ENCODE measurements at places on chromosomes 3 and 15.
A peak's percentile ranks its signal among the peaks of the same experiment; 100 is the strongest.

DNA sequence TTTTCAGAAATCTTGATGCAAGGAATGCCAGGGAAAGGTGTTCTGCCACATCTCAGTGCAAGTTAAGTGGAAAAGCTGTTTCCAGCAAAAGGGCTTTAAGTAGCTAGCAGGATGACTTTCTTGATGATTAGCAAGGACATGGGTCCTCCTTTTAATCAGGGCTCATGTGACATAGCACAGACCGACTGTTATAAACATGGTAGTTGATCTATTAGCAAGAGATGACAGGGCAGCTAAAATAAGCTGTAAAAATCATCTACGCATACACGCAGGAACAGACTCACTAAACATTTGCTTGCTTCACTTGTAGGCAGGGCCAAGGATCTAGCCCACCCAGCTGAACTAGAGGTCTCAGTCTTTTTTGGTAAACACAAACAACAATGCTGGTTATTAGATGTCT lies 69.0 kb downstream of the GOLIM4 start:
- no peak for DNase-seq

GRCh38 chr15:89495638-89496145 lies 691 bp downstream of the RHCG start:
- DNase-seq = peak; percentile 30

DNA sequence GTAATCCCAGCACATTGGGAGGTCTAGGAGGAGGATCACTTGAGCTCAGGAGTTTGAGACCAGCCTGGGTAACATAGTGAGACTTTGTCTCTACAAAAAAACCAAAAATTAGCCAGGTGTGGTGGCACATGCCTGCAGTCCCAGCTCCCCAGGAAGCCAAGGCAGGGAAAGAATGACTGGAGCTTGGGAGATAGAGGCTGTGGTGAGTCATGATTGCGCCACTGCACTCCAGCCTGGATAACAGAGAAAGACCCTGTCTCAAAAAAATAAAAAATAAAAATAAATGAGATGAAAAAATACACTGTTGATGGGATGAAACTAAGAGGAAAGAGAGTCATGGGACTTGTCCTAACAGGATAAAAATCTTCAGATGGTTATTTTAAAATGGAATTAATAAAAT lies 137.6 kb downstream of the IMPG2 start:
- no peak for DNase-seq

- no peak for DNase-seq
Measured at GRCh38 chr3:183264268-183264667, 11.2 kb downstream of the B3GNT5 start.

DNA sequence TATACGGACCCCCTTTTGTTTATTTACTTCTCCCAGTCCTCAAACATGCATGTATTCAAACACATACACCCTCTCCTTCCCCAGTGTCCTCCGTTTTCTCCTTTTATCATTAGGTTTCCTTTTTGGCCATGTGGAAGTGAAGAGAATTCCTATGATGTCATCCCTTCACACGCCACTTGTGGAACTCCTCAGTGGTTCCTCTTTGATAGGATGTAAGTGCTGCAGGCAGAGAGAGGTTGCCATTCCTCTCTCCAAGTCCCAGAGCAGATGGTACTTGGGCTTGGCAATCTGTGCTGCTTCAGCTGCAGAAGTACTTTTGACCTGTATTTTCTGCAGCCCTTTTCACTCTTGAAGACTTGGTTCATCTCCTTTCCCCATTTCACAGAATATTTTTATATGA lies 32.9 kb upstream of the CRTC3 start:
- DNase-seq = no peak

DNA sequence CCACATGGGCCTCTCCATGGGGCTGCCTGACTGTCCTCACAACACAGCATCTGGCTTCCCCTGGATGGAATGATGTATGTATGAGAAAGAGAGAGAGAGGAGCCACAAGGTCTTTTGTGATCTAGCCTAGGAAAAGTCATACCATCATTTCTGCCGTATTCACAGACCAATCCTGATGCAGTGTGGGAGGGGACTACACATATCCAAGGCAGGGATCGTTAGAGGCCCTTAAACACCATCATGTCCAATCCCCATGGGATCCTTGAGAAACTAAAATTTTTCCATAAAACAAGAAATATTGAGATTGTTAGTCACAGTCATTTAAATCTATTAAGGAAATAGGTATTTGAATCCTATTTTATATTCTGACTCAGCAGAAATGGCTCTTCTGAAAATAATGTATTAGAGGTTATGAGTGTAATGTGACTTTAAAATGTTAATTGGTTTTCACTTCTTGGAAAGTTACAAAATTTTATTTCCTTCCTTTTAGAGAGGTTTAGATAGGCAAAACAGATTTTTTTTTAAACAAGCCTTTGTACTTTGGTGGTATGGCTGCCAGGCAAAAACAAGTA lies 65.1 kb upstream of the TSC22D2 start:
- no peak for DNase-seq

Measured in DND-41 (cell line).